ENCODE measurements at places on chromosomes 5 and 9. TPM values are rescaled to one million over a fixed set of nuclear protein-coding genes. Genes with fewer than 3 reads are reported as not detected.

NDST1 gene
- total RNA-seq, result 88.0 TPM

ORM2 gene
- not detected for total RNA-seq

AKNA gene
- 23.8 TPM for total RNA-seq

ASTN2 gene
- total RNA-seq, result 19.0 TPM

PFN3 gene
- not detected for total RNA-seq

IFNB1 gene
- total RNA-seq, result not detected

CCDC183 gene
- total RNA-seq, result 3.1 TPM

C5orf58 gene
- total RNA-seq, result not detected

SAXO1 gene
- total RNA-seq, result 0.93 TPM

SLC4A9 gene
- 21.8 TPM for total RNA-seq

TAF1L gene
- total RNA-seq, result not detected

RPS14 gene
- 2,051 TPM for total RNA-seq

ADGRD2 gene
- total RNA-seq, result not detected

ARHGEF37 gene
- 6.9 TPM for total RNA-seq

SLC6A3 gene
- total RNA-seq, result 0.41 TPM

STK32A gene
- total RNA-seq, result 17.1 TPM

Data from metanephros (tissue), 2 donors.